ENCODE measurements at places on chromosomes 13 and 19.

GRCh38 chr19:4175669-4175931 is 6.8 kb downstream of the SIRT6 start:
- no peak for DNase-seq

- no peak for DNase-seq
Measured at GRCh38 chr19:5795382-5795919, 4.5 kb upstream of the DUS3L start.

DNA sequence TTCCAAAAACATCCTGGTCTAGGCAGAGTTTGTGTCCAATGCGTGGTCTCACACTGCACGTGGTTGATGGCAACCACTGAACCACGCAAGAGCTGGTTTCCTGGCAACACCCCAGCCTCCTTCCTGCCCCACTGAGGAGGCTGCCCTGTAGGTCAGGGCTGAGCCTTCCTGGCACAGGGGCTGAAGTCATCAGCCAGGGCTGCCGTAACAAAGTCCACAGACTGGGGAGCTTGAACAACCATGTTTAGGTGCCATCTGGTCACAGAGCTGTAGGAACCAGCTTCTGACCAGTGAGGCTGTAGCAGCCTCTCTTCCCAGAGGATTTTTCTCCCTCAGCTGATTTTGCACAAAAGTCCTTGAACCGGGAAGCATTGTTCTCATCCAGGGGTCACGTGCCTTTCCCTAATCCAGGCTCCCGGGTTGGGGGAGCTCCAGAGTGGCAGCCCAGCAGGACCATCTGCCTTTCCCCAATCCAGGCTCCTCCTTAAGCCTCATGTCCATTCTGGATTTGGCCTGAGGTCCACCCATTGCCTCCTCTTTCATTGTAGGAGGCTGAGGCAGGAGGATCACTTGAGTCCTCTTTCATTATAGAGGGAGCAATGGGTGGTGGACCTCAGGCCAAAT is 53.9 kb downstream of the CHST8 start:
- no peak for DNase-seq

DNA sequence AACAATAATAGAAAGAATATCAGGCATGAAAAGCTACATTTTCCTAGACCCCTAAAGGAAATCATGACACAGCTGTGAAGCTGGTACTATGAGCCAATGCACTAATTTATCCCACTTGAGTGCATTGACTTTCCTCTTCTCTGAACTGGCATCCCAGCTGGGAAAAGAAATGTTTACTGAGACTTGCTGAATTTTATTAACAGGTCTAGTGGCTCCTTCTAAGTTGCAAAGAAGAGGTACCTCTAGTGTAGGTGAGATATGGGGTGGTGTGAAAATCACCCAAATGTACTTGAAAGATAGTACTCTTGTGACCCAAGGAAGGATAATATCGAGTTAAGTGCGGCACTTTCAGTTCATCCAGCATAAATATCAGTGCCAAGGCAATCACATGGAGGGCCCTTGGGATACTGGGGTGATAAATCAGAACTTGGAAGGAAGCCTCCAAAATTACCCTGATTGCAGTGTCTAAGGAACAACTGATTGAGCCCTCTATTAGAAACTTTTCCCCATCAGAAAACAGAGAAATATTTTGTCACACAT is 369.2 kb downstream of the PCDH9 start:
- no peak for DNase-seq

DNA sequence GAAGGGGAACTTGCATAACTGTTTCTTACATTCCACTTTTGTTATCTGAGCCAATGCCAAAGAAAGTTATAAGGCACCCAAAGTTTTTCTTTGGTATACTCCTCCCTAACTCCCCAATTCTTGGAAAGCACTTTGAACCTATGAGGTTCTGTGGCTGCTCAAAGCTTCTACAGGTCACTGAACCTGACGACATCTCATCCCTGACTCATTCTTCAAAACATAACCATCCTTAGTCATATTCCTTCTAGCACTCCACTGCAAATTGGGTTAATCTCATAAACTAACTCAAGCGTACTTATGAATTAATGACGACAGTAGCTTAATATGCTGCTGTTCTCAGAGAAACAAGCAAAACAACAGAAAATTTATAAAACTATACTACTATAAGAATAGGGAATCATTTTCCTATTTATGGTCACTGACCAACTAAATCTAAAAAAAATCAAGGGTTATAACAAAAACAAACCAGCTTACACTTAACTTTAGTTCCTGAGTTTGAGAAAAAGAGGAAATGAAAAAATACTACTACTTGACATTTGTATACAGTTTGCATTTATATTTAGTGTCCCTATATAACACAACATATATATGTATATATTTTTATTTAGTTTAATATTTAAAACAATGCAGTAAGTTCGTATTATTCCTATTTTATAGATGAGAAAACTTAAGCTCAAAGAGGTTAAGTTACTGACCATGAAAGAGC is 69.1 kb downstream of the CAB39L start:
- DNase-seq, result no peak

- no peak for DNase-seq
Measured at GRCh38 chr19:17235971-17236777, 9.5 kb downstream of the NR2F6 start.

- DNase-seq, result no peak
Measured at GRCh38 chr19:10422046-10422461, 1.7 kb downstream of the PDE4A start.

DNA sequence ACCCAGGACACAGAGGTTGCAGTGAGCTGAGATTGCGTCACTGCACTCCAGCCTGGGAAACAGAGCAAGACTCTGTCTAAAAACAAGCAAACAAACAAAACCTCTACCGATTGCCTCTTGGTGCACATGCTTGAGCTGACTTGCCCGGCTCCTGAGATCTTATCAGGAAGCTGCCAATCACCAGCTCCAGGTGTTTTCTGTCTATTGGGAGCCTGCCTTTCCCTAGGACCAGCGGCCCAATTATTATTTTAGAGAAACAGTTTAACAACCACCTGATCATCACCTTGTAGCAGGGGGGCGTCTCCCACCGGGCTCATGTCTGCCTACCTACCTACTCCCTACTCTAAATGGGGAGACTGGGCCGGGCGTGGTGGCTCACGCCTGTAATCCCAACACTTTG is 10.8 kb downstream of the CLEC4M start:
- no peak for DNase-seq

DNA sequence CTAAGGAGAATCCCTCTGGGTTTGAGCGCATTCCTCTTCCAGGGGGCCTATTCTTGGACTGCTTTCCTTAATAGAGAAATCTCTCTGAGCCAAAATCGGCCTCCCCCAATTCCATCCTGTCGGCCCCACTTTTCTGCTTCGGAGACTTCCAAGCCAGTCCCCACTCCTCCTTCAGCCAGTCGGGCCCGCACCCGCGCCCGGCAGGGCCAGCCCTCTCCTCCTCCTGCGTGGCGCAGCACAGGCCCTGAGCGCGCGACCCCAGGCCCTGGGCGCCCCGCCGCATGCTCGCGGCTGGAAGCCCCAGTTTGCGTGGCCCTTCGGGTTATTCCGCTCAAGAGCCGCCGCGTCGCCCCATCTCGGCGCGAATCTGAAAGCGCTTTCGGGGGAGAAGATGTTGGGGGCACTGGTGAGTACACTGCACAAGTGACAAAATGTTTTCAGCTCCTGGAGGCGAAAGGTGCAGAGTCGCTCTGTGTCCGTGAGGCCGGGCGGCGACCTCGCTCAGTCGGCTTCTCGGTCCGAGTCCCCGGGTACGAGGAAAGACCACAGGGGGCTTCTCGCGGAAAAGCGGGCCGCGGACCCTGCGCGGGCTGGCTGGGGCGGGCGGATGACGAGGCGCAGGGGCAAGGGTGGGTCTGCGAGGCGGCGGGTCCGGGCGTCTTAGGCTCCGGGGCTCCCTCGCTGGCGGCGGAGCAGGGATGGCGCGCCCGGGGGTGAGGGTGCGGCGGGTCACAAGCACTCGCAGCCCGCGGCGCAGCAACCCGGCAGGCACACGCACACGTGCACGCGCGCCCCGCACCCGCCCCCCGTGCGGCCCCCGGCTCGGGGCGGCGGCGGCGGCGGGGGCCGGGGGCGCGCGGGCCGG is at the start of gene IL17D:
IL17D (plus strand) TSS at position 785 of the 865 bp plus-strand sequence. CDS start 303 bp downstream, outside the sequence.
- DNase-seq, result no peak

GRCh38 chr13:26867451-26868091 is 107.0 kb upstream of the GPR12 start:
- DNase-seq, result no peak

GRCh38 chr13:31250435-31250834 is 50.7 kb downstream of the B3GLCT start:
- DNase-seq, result no peak

DNA sequence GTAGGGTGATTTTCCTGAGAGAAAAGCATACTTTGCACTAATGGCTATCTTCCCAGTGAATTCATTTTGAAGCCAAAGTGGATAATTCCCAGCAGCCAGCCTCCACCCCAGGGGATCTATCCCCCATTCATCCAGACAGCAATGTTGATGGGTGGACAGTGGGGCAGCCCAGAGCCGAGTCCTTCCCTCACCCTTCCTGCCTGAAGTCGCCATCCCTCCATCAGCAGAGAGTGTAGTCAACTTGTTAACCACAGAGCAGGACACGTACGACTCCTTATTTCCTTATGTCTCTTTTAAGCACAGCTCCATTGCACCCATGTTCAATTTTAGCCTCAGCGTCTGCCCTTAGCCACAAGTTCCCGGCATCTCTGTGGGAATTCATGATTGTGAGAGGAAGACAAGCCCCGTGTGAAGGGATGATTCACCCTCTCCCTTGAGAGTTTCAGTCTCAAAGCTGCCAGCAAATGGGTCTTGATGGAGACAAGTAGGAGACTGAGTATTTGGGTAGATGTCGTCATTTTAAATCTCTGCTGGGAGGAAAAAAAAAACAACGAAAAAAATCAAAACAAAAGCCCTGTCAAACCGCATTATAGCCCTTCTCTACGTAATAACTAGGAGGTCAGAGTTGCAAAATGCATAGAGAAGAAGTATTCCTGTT is 58.3 kb upstream of the MEDAG start:
- peak; percentile 31 for DNase-seq

DNA sequence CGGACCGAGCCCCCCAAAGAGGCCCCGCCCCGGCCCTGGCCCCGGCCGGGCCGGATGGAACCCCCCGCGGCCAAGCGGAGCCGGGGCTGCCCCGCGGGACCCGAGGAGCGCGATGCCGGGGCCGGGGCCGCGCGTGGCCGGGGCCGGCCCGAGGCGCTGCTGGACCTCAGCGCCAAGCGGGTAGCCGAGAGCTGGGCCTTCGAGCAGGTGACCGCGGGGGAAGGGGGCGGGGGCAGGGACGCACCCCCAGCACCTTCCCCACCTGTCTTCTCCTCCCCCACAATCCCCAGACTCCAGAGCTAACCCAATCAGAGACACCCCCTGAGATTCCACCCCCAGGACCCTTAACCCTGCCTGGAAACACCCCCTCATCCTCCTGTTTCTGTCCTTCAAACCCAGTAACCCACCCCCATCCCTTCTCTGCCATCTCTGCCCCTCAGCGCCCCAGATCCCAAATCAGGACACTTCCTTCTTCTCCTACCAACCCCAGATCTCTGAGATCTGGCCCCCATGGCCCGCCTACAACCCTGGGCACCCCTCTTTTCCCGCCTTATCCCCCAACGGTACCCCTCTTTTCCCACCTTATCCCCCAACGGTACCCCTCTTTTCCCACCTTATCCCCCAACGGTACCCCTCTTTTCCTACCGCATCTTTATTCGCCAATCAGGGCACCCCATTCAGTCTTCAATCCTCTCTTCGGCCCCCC is 505 bp downstream of the ZSWIM4 start:
- DNase-seq, result no peak

- no peak for DNase-seq
Measured at GRCh38 chr19:57465680-57466381, 8.9 kb upstream of the VN1R1 start.

DNA sequence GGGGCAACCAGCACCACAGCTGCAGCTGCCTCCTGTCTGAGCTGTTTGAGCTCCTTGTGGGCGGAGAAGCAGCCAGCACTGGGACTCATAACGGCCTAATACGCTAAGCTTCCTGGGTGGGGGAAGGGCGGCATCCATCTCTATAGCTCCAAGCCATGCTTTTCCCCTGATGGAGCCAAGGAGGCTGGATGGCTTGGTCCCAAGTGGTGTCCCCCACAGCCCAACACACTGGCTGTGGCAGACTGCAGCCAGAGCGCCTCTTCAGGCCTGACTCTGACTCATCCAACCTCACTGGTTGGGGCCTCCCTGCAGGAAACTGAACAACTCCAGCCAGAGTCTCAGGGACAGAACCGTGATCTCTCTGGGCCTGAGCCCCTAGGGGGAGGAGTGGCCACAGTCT is 537.3 kb downstream of the SUCLA2 start:
- DNase-seq, result no peak

- no peak for DNase-seq
Measured at GRCh38 chr19:27861411-27861975, 1351.5 kb downstream of the UQCRFS1 start.

GRCh38 chr13:65917731-65918130 is 1312.4 kb downstream of the PCDH9 start:
- DNase-seq, result no peak

DNA sequence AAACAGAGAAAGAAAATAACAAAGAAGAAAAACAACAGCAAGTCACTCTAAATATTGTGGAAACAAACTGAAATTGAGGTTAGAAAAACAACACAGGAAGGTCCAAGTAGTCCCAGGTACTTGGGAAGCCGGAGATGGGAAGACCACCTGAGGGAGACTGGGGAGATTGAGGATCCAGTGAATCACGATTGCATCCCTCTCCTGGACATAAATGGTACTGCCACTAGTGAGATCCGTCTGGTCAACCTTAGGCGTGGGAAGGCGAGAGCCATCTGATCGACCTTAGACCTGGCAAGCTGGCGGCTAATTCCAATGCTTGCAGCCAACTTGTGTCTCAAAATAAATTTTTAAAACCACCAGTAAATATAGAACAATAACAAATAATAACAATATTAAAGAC is 81.9 kb downstream of the ZNF726 start:
- no peak for DNase-seq

DNA sequence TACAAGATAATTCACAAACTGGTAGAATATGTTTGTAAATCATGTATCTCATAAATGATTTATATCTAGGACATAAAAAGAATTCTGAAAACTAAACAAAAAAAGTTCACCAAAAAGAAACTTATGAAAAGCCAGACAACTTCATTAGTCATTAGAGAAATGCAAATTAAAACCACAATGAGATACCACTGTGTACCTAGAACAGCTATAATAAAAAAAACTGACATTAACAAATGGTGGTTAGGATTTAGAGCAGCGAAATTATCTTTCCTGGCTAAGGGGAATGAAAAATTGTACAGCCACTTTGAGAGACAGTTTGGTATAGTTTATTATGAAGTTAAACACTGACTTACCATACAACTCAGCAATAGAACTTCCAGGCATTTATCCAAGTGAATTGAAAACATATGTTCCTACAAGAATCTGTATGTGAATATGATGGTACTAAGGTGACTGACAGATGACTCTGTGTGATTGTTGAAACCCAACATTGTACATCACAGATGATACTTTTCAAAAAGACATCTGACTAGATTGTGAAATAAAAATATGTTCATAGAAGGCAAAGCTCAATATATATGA is 41.8 kb downstream of the UGGT2 start:
- no peak for DNase-seq

DNA sequence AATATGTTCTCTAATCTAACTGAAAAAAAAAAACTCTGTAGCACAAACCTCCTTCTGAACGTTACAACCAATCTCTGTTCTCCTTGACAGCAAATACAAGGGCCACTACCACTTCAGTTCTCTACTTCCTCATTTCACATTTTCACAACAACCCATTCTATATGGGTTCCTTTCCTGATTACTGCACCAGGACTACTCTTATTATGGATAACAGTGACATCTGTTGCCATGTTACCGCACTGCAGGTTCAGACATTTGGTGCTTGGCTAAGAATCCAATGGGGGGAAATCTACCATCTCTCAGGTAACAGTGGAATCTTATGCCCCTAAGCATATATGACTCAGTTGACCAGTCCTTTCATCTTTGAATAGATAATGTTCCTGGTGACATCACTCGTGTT is 11.6 kb upstream of the FPR3 start:
- no peak for DNase-seq
